GM23248 (cell line): ENCODE measurements at places on chromosomes 3 and 15.

- no peak for DNase-seq
These were observed 62.9 kb downstream of the SH3GL3 start for GRCh38 chr15:83510001-83510400.

DNA sequence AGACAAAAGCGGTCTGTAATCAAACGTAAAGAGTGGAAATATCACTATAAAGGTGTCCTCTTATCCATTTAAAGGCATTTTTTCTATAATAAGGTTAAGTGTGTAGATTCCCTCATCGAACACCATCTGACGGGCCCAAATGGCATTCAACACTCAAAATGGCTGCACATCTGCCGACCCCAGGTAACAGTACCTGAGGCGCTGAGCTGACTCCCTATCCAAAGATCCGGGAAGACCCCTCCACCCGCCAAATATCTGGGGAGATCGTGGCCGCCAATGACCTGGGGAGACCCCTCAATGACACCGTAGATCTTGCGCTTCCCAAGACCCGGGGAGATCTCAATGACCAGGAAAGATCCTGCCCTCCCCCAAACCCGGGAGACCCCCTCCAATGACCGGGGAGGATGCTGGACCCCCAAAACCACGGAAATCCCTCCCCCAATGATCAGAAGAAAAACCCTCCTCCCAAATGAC, 476 bp downstream of the IP6K2 start:
- peak; percentile 44 for DNase-seq

DNA sequence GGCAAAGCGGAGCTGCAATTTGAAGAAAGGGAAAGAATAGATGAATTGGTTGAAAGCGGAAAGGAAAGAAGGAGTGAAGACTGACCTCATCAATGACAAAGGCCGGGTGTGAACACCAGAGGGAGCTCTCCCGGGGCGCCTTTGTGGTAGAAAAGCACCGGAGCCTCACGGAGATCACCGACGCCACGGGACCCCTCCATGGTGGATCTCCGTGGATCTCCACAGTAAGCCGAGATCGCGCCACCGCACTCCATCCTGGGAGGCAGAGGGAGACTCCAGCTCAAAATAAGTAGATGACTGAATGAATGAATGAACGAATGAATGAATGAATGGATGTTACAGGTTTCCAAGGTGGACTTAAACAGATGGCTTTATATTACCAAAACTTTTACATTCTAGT, 25.0 kb downstream of the GPR160 start:
- no peak for DNase-seq

GRCh38 chr15:79154483-79155135, 64.0 kb upstream of the RASGRF1 start:
- DNase-seq, result peak; percentile 30

- DNase-seq, result peak; percentile 10
These were observed 14.8 kb downstream of the UBP1 start for GRCh38 chr3:33425453-33425852.

GRCh38 chr3:129745253-129745652, 138.8 kb upstream of the PLXND1 start:
- DNase-seq, result no peak

GRCh38 chr3:2023959-2024358, 74.7 kb upstream of the CNTN4 start:
- DNase-seq, result no peak
